Fibroblast of the aortic adventitia (primary cell): ENCODE measurements at places on chromosomes 6 and 20.

GRCh38 chr6:80789912-80790570 is 683.6 kb downstream of the BCKDHB start:
- DNase-seq, result peak; percentile 87

GRCh38 chr6:52390361-52390727 is 28.4 kb downstream of the PAQR8 start:
- DNase-seq, result peak; percentile 55

DNA sequence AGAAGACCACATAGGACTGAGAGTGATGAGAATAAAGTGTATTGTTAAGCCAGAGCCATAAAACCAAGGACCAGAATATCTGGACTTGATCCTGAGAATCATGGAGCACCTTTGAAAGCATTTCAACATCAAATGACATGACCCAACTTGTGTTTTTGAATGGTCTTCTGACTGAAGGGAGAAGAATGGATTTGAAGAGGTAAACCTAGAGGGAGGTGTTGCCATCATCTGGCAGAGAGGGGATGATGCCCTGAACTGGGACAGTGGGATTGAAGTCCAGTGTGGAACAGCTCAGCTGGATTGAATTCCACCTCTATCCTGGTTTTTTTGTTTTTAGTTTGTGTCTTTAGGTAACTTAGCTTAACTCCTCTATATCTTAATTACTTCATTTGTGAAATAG is 570.0 kb downstream of the TBC1D32 start:
- no peak for DNase-seq

DNA sequence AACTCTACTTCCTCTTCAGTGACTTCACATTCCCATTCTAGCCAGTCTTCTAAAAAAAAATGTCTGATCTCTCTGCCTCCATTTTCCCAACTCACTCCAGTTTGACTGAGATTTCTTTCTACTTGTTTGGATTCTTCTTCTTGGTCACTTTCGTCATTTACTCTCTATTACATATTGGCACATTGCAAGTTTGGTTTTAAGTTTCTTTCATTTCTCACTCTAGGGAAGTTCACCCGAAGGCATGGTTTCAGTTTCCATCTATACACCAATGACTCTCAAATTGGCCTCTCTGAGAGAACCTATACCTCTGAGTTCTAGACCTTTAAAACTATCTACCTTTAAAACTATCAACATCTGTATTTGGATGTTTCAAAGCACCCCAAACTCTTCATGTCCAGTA is 51.3 kb downstream of the CD109 start:
- no peak for DNase-seq

DNA sequence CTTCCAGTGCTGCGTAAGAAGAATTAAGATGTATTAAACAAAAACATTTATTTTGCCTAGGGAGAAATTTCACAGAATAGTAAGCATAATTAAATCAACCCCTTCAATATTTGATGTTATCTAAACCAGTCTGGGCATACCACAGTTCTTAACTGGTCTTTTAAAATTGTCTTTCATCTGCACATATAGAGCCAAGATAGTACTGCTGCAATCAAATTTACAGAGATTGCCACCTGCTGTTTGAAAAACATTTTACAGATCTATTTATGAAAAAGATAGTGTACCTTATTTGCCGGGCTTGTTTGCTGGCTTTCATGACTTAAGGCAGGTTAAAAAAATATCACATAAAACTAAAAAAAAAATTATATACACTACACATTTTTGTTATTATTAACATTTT is 323.2 kb downstream of the ADGRB3 start:
- peak; percentile 5 for DNase-seq

- DNase-seq, result no peak
These were observed 328.4 kb downstream of the ESR1 start for GRCh38 chr6:152135755-152136448.

DNA sequence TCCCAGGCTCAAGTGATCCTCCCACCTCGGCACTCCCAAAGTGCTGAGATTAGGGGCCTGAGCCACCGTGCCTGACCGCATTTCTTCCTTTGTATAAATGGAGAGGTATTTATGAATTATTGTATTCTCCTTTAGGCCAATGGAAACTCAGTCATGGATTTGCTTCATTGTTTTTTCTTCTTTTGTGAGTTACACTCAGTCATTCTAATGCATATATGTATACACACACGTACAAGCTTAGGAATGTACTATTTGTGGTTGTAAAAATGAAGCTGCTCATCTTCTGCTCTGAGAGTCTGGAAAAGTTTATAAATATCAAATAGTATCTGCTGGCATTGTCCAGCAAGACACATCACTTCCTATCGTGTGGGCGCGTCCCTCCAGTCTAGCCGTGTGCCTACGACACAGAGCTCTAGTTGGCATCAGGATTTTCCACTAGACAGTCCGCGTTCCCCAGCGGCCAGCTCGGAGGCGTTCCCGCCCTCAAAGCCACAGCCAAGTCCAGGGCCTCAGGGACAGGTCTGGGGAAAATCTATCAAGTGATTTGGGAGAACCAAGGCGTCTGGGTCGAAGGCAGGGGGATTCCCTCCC is 215.2 kb downstream of the NFATC2 start:
- DNase-seq, result peak; percentile 74

GRCh38 chr6:134821928-134822864 is 127.7 kb downstream of the ALDH8A1 start:
- no peak for DNase-seq

- no peak for DNase-seq
These were observed 276.5 kb upstream of the CITED2 start for GRCh38 chr6:139650941-139651340.

DNA sequence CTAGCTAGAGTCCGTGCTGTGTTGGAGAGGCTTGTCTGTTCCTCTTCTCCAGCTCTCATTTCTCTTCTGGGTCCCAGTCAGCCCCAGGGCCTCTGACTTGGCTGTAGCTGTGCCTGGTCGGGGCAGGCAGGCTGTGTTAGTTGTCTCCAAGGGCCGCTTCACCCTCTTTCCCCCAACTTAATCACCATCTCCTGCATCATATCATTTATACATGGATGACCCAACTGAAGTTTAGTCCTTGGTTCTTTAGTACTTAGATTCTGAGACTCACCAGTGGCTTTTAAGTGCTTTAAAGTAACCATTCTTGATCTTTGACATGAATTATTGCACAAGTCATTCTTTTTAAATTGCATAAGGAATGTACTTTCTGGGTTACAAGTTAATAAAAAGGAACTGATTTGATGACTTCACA is 127.3 kb downstream of the RTN4IP1 start:
- no peak for DNase-seq

- DNase-seq, result peak; percentile 86
These were observed 54.2 kb downstream of the MAP3K5 start for GRCh38 chr6:136737871-136738691.

GRCh38 chr6:157335829-157336228 is 12.5 kb upstream of the TMEM242 start:
- no peak for DNase-seq

DNA sequence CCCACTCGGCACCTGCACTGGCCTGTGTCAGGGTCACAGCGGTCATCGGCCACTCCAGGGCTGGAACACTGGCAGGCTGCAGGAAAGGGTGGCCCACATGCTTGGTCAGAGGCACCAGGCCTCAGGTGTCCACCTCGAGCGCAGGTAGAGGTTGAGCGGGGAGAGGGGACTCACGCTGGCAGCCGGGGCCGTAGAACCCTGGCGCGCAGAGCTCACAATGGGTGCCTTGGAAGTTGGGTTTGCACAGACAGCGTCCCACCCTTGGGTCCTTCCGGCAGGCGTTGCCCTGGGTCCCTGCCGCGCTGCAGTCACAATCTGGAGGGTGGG is 28.9 kb downstream of the LAMA5 start:
- DNase-seq, result no peak

- peak; percentile 59 for DNase-seq
These were observed 105.1 kb upstream of the HCRTR2 start for GRCh38 chr6:55069132-55069781.

GRCh38 chr20:55009066-55009465 is 533.7 kb downstream of the DOK5 start:
- no peak for DNase-seq

GRCh38 chr6:47437592-47437991 is 40.0 kb upstream of the CD2AP start:
- no peak for DNase-seq

- peak; percentile 9 for DNase-seq
These were observed 203.2 kb upstream of the SMLR1 start for GRCh38 chr6:130624046-130624445.

- peak; percentile 24 for DNase-seq
These were observed 144.2 kb downstream of the ARHGAP18 start for GRCh38 chr6:129565811-129566210.

- no peak for DNase-seq
These were observed 250.2 kb downstream of the ZNF217 start for GRCh38 chr20:53343448-53343847.

DNA sequence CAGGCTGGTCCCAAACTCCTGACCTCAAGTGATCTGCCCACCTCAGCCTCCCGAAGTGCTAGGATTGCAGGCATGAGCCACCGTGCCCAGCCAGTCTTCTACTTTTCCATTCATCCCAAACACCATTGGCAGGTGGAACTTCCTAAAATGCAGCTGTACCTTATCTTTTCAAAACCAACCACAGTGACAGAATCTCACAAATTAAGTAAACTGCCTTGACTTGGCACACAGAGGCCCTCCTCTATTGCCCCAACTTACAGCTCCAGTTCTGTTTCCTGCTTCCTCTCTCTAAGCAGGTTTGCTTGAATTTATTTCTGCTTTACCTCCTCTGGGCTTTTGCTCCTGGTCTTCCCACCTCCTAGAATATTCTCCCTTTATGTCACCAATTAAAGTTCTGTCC is 7.6 kb downstream of the MYB start:
- DNase-seq, result no peak

- no peak for DNase-seq
These were observed 66.8 kb downstream of the CDK19 start for GRCh38 chr6:110748453-110748852.

GRCh38 chr6:110415086-110415916 is at the start of gene DDO:
TSS of gene DDO (minus strand) at chr6:110415575. CDS start at chr6:110413462, 2,113 bp downstream.
- DNase-seq, result peak; percentile 62
